ENCODE measurements at places on chromosomes 6 and 20.

GRCh38 chr6:125792172-125792571, 1.4 kb downstream of the NCOA7 start:
- no peak for DNase-seq

DNA sequence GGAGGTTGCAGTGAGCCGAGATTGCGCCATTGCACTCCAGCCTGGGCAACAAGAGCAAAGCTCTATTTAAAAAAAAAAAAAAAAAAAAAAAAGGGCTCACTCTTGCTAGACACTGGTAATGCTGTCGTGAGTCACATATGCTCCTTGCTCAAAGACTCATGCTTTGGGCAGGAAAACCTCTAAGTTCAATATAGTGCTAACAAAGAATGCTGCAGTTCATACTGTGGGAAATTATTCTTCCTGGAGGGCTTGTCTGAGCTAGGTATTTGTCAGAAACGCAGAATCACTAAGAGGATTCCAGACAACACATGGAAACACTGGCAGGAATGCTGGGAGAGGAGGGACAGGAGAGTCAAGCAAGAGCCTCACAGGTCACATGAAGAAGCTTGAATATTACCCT, 2.3 kb upstream of the LYRM2 start:
- DNase-seq: no peak

DNA sequence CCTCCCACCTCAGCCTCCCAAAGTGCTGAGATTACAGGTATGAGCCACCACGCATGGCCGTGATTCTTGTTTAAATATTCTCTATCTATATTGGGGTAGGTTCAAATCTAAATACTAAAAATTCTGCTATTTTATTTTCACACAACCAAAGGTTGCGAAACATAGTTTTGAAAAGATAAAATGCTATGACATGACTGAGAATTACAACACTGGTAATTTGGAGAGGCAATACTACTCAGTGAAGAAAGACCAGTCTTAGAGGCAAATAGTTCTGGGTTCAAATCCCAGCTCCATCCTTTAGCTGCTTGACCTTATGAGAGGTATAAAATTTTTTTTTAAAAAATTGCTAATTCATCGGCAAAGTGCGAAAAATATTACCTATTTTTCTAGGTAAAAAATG, 137.0 kb upstream of the PREP start:
- no peak for DNase-seq

GRCh38 chr6:70257768-70258273, 45.1 kb downstream of the COL9A1 start:
- no peak for DNase-seq

GRCh38 chr6:149056777-149057463, 260.6 kb upstream of the TAB2 start:
- DNase-seq: no peak

- DNase-seq: no peak
Observed at GRCh38 chr6:153028286-153028685, 25.8 kb upstream of the MTRF1L start.

DNA sequence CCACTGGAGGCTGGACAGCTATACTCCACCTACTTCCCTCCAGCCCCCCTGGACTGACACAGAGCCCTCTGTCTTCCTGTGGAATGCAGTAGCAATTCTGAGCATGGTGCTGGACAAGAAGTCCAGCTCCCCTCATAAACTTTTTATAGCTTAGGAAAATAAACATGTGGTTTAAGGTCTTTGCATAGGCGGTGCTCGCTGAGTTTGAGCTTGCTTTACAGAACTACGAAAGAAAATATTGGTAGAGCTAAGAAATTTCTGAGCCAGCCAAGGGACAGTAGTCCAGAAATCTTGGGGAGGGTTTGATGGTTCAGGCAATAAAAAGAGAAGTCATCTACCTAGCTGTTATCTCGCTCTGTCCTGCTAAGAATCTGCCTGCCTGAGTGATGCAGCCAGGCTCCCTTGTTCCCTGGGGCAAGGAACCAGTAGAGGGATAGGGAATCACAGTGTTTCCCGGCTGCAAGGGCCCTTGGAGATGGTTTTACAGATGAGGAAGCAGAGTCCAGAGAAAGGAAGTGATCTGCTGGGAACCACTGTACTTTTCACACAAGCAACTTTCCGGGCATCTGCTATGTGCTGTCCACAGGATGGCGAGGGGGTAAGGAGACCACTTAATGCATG, 343.4 kb downstream of the CDC5L start:
- no peak for DNase-seq

- DNase-seq: no peak
Observed at GRCh38 chr20:62002882-62003480, 62.7 kb downstream of the TAF4 start.

DNA sequence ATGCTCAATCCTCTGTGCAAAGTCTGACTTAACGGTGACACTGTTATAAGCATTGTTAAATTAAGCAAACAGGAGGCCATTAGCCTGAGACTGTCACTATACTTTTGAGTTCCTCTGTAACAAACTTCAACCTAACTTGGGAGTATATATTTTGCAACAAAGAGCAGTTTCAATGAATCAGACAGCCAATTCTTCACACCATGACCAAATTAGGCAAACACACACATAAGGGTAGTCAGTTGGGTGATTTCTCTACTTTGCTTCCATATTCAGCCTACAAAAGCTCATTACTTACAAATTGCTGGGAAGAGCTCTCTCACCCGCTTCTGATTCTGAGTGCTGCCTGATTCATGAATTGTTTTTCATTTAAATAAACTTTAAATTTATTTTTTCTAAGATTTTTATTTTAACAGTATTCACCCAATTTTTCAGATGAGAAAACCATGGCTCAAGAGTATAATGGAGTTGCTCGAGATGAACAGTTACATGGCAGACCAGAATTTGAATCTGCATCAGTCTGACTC, 60.5 kb downstream of the HACE1 start:
- DNase-seq: no peak

DNA sequence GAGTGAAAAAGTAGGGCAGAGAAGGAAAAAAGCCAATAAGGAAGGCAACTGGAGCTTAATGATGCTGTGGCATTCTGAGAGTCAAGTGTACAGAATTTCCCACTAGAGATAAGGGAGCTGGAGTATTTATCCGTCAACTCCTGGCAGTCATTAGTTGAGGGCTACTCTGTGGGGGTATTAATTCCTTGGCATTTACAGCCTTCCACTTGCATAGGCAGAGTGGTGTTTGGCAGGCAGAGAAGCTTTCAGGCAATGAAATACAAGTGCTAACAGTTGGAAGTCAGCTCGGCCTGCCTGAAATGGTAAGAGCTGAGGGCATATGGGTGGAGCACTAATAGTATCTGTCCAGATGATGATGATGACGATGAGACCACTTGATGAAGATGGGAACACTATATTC, 207.3 kb upstream of the FLRT3 start:
- no peak for DNase-seq

DNA sequence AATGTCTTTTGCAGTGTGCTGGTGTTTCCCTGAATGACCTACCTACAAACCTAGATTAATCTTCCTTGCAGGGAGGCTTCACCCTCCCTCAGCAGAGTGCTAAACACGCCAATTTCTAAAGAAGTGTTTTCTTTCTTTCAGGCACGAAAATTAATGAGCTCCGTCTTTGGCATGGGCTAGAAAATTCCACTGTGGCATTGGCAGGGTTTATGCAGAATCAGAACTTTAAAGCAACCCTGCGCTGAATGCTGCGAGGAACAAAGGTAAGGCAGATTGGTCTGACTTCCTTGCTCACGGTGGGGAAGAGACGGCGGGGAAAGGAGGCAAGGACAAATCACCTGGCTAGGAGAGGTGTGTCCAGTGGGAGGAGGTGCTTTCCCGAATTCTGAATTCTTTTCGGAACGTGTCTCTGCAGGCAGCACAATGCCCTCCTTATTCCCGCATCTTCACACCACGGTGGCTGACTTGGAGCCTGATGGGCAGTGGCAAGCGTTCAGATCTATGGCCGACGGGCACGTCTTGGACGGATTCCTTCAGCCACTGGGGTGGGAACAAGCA, 6.2 kb upstream of the BANF2 start:
- DNase-seq: no peak

DNA sequence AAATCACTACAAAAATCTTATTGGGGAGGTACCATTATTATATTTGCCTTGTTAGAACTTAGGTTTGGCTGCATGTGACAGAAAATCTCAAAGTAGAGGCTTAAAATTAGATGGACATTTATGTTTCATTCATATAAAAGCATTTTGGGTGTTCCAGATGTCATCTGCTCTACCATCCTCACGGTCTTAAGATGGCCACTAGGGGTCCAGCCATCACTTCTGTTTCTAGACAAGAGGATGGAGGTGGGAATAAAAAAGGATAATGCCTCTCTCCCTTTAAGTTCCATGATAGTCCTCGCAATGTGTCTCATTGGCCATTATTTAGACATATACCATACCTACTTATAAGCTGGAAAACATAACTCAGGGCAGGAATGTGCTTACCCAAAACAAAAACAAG, 929.5 kb downstream of the KIF16B start:
- DNase-seq: no peak

GRCh38 chr6:103409475-103409874, 1450.2 kb downstream of the HACE1 start:
- DNase-seq: no peak

DNA sequence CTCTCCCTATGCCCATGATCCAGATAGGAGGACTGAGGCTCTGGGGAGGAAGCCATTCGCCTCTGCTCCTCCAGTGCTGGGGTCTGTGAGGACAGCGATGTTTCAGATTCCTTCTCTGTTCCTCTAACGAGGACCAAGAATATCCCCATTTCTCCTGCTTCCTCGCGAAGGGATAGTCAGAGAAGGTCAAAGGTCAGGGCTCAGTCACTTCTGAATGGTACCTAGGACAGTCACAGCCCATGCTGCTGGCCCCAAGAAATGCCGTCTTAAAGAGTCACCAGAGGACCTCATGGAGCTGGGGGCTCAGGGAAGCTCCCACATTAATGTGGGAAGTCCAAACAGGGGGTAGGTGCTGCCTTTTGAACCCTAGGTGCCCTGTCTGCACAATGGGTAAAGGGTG, 2.1 kb downstream of the FOXS1 start:
- no peak for DNase-seq

- DNase-seq: no peak
Observed at GRCh38 chr6:119447921-119448320, 98.4 kb upstream of the MAN1A1 start.

GRCh38 chr20:13424174-13424833, 203.2 kb downstream of the ISM1 start:
- DNase-seq: no peak

GRCh38 chr20:34402461-34402860, 39.4 kb downstream of the ITCH start:
- DNase-seq: no peak

GRCh38 chr6:43823879-43824702, 54.1 kb downstream of the VEGFA start:
- DNase-seq: no peak

DNA sequence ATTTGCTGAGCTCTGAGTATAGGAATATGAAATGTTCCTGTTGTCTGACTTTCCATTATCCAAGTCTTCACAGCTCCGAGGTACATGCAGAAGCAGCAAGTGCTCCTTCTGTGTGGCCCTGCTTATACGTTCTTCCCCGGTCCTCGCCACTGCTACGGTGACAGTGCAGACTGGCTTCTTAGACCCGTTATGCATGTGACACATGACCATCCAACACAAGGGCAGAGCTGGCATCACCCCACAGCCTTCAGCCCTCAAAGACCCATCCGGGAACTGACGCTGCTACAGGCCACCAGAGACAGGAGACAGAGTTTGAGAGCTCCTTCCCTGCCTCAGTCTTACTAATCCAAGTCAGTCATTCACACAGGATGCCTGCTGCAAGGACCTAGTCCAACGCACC, 70.4 kb downstream of the TRAM2 start:
- DNase-seq: no peak

DNA sequence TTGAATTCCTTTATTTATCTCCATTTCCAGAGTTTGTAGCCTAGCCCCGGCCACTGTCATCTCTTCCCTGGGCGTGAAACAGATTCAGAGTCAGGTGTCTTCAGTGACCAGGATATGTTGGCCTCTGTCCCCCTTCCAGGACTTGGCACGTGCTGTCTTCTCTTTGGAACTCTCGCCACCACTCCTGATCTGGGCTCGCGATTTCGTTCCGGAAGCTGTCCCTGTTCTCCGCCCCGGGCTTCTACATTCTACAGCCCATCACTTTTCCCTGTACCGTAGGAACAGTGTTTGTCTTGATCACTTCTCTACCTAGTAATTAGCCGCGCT, 739 bp downstream of the GSS start:
- DNase-seq: no peak

- no peak for DNase-seq
Observed at GRCh38 chr20:12180107-12180661, 262.5 kb downstream of the BTBD3 start.

- no peak for DNase-seq
Observed at GRCh38 chr20:35066194-35066593, 26.4 kb downstream of the TRPC4AP start.

DNA sequence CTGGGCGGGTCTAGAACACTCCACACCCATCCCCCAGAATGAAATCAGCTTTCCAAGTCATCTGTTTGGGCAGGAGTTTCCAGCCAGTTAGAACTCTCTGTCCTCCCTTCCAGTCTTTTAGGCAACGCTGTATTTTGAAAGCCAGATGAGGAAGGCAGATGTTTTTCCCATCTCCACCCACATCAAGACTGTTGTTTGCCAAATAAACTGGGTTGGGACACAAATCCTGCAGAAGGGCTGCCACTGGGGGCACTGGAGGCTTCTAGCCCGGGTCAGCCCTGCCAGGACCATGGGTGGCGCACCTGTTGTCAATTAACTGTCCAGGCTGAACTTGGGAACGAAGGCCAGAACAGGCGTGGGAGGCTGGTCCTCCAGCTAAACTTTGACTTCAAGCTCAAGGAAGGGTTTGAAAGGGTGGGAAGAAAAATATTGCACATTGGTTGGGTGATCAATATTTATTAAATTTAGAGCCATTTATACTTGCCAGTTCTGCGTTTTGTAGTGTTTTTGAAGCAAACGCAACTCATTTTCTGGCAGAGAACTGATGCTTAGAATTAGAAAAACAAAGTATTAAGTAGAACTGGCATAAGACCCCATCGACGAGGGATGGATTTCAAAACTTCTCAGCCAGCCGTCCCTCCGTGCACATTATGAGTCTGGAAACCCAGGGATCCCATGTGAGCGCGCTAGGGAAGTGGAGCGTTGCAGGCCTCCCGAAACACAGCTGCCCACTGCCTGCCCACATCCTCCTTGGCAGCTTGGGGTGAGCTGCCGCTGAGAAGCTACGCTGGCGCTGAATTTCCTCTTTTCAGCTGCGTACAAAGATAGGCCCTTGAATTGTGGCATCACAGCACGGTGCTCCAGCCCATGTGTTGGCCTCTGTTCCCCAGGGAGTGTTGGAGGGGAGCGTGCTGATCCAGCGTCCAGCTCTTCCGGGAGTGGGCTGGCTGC, 297.4 kb downstream of the QKI start:
- DNase-seq: no peak

GRCh38 chr20:59151820-59152219, 11.8 kb upstream of the ZNF831 start:
- peak; percentile 65 for DNase-seq

GRCh38 chr6:47724300-47724699, 25.9 kb downstream of the ADGRF4 start:
- no peak for DNase-seq

Data from activated CD8-positive, alpha-beta memory T cell treated with anti-CD3 and anti-CD28 coated beads, Interleukin-2, amount 10 ng/mL, durations not matched to agents 7 days and 5 days (primary cell).